ENCODE measurements at places on chromosomes 11 and 22. TPM values are rescaled to one million over a fixed set of nuclear protein-coding genes. Genes with fewer than 3 reads are reported as not detected.

- DNase-seq: no peak
These were observed 4.7 kb upstream of the MAJIN start for GRCh38 chr11:64976651-64977050.

GRCh38 chr11:2039198-2039759 is 41.6 kb upstream of the H19 start:
- DNase-seq: no peak

- no peak for DNase-seq
These were observed at the start of gene BEST1 for GRCh38 chr11:61950035-61950547. Gene BEST1 (plus strand): TSS chr11:61950351. CDS start chr11:61951807, 1,456 bp downstream.

DNA sequence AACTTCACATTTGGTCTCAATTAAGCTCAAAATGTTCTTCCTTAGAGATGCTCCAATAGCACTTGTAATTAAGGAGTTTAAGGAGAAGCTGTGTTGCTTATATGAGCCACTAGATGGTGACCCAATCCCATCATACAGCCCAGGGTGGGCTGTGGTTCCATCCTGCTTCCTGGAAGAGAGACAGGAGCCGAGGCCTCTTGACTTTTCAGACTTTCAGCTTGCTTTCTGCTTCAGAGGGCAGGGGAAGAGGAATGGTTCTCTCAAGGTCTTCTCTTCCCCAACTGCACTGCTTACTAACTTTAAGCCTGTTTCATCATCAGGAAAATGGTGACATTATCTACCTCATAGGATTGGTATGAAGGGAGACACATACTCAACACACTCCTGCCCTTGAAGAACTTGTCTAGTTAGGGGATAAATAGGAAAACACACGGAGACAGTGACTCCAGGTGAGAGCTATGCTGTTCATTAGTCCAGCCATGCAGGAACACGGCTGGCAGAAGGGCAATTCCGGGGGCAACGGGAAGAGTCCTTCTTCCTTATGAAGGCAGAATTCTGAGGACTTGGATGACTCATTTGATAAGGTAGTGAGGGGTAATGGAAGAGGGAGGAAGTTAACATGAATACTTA is 20.1 kb downstream of the TMEM218 start:
- DNase-seq: peak; percentile 52

DNA sequence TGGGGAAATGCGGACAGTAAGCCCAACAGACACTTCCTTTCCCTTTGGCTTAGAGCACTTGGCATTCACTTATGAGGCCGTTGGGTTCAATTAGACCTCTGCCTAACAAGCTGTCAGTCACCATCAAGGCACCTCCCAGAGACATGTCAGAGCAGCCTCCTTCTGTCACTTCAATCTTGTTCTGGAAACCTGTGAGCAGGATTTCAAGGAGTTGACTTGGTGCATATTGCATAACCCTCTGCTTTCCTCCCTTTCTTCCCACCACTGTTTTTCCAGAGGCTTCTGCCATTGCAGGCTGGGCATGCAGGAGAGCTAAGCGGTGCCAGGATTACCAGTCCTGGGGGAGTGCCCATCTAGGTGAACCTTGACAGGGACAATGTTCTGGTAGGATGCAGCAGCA is 484.2 kb upstream of the LRRC4C start:
- no peak for DNase-seq

DNA sequence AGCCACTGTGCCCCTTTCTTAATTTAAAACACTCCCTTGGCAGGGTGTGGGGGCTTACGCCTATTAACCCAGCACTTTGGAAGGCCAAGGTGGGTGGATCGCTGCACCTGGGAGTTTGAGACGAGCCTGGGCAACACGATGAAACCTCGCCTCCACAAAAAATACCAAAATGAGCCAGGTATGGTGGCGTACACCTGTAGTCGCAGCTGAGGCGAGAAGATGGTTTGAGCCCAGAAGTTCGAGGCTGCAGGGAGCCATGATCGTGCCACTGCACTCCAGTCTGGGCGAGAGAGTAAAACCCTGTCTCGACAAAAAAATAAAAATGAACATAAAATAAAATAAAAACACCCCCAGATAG is 45.0 kb downstream of the LINC01488 start:
- no peak for DNase-seq

DNA sequence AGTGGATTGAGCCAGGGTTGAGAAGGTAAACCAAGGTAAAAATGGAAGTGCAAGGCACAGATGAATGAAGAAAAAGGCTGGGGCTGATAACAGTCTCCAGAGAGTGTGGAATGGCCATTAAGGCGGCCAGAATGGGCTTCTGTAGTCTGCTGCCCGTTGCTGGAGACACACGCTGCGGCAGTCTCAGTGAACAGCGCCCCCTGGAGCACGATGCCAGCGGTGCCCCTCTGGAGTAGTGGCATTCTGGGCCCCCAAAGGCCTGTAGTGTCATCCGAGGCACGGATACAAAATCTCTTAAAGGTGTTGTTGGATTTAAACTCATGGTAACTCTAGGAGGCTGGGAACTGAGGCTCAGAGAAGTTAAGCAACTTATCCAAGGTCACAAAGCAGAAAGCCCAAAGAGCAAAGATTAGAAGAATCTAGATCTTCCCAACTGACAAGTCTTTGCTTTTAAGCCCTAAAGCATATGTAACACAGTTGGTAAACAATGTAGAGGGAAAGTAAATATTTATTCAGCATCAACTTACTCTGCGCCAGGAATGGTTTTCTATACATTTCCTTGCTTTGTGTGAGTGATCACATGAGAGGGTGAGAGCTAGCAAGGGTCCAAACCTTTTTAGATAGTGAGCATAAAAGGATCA is 18.2 kb downstream of the KCNJ1 start:
- DNase-seq: no peak

GRCh38 chr22:39574779-39575551 is 4.4 kb downstream of the CACNA1I start:
- peak; percentile 47 for DNase-seq

- DNase-seq: no peak
These were observed 13.6 kb downstream of the TIMP3 start for GRCh38 chr22:32815059-32815458.

GRCh38 chr11:84901991-84902390 is 725.2 kb downstream of the DLG2 start:
- DNase-seq: no peak

DNA sequence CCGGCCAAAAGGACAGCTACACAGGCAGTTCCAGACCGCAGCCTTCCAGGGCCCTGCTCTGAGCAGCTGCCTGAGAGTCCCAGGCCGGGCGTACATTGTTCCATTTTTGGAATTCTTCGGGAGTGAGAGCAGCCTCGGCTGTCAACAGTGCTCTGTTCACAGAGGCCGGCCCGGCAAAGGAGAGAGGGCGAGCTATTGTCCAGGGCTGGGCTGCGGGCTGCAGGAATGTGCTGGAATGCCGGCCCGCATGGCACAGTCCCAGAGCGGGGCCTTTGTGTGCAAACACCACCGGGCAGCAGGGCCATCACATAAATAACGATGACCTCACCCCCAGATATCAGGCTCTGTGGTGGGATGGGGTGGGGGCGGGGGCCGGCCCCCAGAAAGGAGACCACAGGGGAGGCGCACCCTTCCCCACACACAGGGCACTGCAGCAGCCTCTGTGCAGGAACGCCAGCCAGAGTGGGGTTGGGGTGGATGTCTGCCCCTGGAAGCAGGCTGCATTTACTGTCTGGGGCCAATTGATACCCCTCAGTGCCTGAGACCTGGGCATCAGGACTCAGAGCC is 15.8 kb downstream of the LINC01488 start:
- DNase-seq: peak; percentile 63

DNA sequence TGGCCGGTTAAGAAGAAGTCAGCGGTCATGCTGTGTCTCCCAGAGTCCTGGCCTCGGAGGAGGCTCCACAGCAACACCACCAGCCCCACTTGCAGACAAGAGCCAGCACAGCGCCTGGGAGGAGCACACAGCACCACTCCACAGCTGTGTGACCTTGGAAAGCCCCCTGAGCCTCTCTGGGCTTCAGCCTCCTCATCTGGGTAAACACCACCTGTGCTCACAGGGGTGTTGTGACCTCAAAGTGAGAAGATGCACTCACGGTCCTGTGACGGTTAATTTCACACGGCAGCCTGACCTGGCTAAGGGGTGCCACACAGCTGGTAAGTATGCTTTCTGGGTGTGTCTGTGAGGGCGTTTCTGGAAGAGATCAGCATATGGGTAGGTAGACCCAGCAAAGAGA is 54.7 kb downstream of the PHF21B start:
- DNase-seq: no peak

- no peak for DNase-seq
These were observed 37.1 kb downstream of the PKNOX2 start for GRCh38 chr11:125201525-125202141.

GRCh38 chr11:109196016-109196415 is 226.0 kb upstream of the C11orf87 start:
- DNase-seq: no peak

DNA sequence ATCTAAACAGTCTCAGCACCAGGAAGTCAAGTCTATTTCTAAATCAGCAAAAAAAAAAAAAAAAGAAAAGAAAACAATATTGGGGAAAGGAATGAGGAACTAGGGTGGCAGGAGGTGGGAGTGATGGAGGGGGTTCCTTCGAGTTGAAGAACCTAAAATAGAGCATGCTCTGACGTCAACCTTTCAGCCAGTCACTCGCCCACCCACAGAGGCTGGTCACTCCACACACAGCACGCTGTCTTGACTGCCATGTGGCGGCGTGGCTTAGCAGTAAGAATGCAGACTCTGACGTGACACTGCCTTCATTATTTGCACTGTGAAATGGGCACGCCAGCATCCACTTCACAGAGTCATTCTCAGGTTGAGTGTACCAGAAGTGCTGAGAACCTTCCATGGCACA is 48.3 kb downstream of the LARGE1 start:
- DNase-seq: no peak

GRCh38 chr11:131924457-131925201 is 554.2 kb downstream of the NTM start:
- DNase-seq: peak; percentile 83

GRCh38 chr11:74442636-74443035 is 24.7 kb downstream of the KCNE3 start:
- DNase-seq: no peak

GRCh38 chr11:19433367-19433766 is 192.6 kb upstream of the E2F8 start:
- no peak for DNase-seq

PARVG gene
- not detected for total RNA-seq

DERL3 gene
- total RNA-seq: 0.12 TPM

OR52H1 gene
- total RNA-seq: not detected

CRYBB1 gene
- total RNA-seq: not detected

H19 gene
- 11.8 TPM for total RNA-seq

PTPRCAP gene
- total RNA-seq: 3.6 TPM

FBLN1 gene
- 58.5 TPM for total RNA-seq

All from epithelial cell of proximal tubule (primary cell).